ENCODE measurements at places on chromosomes 2 and 18.

- no peak for DNase-seq
These were observed 27.6 kb upstream of the RMDN2 start for GRCh38 chr2:37897511-37897910.

DNA sequence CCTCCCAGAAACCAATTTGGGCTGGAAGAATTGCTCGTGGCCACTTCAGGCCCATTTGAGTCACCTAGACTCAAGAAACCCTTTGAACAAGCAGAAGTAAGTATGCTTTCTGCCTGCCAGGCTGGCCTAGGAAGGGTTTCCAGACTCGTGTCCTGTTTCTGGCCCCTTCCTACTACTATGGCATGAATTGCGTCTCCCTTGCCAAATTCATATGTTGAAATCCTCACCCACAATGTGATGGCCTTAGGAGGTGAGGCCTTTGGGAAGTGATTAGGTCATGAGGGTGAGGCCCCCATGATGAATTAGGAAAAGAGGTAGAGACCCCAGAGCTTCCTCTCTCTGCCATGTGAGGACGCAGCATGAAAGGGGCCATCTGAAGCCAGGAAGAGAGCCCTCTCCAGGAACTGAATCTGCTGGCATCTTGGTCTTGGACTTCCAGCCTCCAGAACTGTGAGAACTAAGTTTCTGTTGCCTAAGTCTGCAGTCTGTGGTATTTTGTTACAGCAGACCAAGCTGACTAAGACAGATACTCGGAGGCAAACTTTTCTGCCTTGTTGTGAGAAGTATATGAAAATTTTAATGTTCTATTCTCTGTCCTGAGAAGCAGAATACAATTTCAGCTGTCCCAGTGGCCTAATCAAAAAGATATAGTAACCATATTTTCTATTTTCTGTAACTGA lies 13.1 kb downstream of the GPR45 start:
- DNase-seq, result no peak

DNA sequence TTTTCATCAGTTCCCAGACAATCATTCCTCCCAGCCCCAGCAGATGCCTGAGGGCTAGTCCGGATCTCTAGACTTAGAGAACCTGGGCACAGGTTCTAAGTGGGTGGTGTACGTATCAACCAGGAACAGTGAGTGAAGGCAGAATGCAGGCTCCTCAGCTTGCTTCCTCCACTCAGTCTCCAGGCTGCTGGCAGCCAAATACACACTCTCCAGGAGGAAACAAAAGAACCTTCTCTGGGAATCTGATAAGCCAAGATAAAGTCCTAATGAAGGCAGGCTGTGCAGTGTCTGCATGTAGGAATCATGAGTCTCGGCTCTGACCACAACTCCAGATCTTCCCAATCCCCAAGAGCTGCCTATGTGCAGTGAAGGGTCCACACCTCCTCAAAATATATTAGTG lies 245.7 kb downstream of the SP3 start:
- no peak for DNase-seq

GRCh38 chr2:10085043-10085667 lies 4.9 kb upstream of the CYS1 start:
- no peak for DNase-seq

DNA sequence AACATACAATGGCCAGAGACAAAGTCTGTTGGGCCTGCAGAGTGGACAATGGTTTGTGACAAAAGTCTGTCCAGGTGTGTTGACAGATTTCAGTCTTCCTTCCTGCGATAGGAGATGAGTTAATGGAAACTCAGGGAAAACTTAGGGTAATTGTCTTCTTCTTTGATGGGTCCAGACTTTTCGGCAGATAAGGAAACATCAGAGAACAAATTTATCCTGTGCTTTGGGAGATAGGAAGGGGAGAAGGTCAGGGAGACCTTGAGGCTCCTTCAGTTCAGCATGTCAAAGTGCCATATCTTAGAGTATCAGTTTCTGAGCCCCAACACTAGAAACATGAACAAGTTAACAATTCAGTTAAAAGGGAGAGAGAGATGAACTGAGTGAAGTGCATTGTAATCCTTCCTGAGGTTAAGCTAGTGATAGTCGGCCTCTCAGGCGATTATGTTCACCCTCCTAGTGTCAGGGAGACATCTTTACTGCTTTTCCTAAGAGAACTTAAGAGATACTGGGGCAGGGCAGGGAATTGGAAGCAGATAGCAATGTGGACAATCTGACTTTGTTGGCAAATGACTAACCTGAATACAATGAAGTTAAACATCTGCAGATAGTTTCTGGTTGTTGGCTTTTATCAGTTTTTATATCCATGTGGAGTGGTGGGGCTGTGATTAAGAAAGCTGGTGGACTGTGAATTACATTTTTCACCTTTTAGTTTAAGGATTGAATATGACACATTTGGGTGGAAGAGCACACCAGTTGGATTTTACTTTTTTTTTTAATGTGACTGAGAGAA lies 248.8 kb upstream of the FN1 start:
- DNase-seq, result no peak

DNA sequence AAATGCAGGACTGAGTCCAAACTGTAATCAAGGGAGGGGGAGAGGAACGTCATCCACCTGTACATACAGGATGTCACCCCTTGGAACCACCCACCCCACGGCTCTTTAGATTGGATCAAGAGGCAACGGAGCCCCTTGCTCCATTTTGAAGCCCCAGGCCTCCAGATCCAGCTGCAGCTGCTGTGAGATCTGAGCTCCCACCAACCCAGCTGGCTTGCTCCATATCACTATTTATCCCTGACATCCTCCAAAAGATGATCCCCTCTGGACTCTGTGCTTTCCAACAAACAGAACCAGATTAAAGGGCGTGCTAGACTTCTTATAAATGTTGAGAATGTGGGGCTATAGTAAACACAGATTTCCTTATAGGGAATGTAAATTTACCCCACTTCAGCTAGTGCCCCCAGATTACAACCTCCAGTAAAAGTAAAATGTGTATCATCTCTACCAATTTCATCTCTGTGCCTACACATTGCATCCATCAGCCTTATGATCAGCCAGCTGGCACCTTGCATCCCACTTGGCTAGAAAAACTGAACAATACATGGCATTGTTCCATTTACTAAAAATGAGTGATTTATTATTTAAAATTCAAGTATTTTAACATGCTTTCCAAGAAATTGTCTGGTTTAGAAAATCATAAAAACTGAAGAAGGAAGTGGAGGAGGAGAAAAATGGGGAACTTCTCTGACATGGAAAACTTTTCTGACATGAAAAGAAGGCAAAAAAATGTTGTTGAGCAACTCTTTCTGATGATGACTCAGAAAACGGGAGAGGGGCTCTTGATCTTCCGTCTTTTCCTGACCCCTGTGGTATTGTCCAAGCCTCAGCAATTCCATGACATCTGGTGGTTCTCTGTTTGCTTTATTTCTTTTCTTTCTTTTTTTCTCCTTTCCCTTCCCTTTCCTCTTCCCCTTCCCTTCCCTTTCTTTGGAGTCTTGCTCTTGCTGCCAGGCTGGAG lies 262.6 kb upstream of the THUMPD2 start:
- no peak for DNase-seq

DNA sequence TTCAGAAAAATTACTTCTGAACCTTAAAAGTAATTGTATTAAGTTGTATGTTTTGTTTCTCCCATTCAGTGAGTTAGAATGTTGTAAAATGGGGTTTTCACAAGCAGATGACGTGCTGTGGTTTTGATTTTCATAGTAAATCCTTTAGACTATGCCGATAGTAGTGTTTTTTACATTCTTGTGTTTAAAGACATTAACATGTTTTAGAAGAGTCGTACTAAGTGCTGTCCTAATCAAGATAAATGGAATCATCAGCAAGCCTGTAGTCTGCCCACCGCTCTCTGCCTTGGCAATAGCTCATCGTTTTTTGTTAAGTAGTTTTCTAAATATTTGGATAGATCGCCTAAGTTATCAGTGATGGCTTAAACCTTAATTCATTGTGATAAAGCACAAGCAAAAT lies 21.5 kb downstream of the PKP4 start:
- DNase-seq, result no peak

DNA sequence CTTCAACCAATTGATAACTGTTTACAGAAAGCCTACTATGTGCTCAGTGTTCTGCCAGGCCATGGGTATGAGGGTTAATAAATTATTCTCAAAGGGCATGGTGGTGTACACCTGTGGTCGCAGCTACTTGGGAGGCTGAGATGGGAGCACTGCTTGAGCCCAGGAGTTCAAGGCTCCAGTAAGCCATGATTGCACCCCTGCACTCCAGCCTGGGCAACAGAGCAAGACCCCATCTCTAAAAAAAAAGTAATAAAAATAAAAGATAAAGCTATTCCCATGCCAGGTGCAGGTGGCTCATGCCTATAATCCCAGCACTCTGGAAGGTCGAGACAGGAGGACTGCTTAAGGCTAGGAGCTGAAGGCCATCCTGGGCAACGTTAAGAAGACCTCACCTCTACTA lies 8.0 kb downstream of the SPRED2 start:
- DNase-seq, result no peak

GRCh38 chr2:175478096-175478768 lies 296.7 kb upstream of the ATP5MC3 start:
- no peak for DNase-seq

GRCh38 chr2:60976875-60977561 lies 40.5 kb upstream of the PEX13 start:
- no peak for DNase-seq

GRCh38 chr2:48984922-48985321 lies 169.4 kb downstream of the FSHR start:
- no peak for DNase-seq

GRCh38 chr2:58638256-58638805 lies 397.2 kb upstream of the FANCL start:
- no peak for DNase-seq

DNA sequence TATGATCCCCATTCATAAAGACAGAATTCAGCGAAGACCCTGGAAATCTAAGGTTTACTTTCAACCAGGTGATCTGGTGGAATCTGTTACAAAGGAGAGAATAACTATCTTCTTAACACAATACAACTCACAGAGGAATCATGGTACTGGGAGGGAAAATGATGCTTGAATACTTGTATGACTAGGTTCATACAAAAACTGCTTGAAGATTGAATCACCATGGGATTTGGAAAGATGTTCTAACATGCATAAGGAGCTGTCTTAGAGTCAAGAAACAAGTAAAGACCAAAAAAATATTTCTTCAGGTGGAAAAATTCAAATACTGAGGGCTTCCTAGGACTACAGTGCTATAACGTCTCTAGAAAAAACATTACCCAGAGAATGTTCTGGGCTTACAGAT lies 32.2 kb downstream of the COL5A2 start:
- DNase-seq, result no peak

- DNase-seq, result no peak
These were observed 1.8 kb upstream of the GBX2 start for GRCh38 chr2:236169741-236170589.

DNA sequence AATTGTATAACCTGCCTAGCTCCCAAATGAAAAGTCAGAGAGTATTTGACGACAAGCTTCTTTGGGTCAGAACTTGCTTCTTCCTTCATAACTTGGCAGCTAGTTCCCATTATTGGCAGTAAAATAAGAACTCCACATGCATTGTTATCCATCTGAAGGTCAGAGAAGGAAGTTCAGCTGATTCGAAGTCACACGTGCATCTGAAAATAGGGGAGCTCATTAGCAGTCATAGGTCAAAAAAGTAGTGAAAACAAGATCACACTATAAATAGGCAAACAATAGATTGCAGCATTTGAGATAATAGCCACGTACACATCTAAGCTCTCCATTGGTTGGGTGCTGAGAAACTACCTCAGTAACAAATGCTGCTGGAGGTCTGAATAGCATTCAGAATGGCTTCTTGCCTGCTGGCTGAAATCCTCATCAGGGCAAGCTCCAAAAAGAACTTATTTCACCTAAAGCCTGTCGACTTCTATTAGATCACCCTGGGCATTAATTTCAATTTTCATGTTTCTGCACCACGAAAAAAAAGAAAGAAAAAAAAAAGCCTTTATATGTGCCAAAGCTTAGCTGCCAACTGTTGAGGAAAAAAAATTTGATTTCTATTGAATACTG lies 1492.9 kb upstream of the CELF4 start:
- no peak for DNase-seq
